Aorta (tissue), 5 donors: ENCODE measurements at places on chromosomes 3 and 15. TPM values are rescaled to one million over a fixed set of nuclear protein-coding genes. Genes with fewer than 3 reads are reported as not detected.

Gene GABRR3
- polyA plus RNA-seq = not detected

Gene EFHB
- not detected for polyA plus RNA-seq

Gene LXN
- polyA plus RNA-seq = 39.8 TPM

Gene LRRC31
- polyA plus RNA-seq = 6.1 TPM

Gene CLRN1
- not detected for polyA plus RNA-seq

DNA sequence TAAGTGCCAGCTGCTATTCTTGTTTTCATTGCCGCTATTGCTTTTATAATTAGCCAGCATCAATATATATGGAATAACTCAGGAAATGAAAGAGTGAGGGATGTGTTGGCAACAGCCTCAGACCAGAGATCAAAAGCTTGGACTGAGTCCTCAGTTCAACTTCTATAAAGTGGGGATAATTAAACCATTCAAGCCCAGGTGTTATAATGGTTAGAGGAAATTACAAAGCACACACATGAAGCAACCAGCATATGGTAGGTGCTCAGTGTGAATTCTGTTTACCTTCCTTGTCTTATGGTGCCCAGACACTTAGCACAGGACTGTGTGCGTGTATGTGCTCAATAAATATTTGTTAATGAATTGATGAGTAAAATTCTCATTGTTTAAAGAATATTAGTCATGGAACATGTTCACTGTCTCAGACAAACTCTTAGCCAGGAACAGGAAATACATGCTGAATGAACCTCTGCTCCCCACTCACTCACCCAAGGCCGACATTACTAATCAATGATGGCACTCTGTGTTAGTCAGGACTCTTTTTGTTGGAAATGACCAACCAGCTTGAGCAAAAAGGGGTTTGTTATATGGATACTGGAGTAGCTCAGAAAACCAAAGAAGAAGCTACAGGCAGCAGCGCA, 16.7 kb upstream of the CCDC174 start:
- DNase-seq = no peak

GRCh38 chr3:12234192-12234591, 54.7 kb upstream of the PPARG start:
- DNase-seq = no peak

DNA sequence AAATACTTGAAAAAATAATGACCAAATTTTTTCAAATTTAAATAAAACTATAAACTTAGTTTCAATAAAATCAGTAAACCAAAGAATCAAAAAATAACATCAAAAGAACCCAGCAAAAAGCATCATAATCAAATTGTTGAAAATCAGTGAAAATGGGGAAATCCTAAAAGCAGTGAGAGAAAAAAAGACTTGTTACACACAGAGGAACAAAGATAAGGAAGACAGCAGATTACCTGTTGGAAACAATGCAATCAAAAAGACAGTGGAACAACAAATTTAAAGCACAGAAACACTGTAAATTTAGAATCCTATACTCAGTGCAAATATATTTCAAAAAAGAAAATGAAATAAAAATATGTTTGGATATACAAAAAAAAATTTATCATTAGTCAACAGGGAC, 156.2 kb upstream of the LMCD1 start:
- DNase-seq = no peak

- DNase-seq = no peak
Observed at GRCh38 chr15:51054535-51054934, 40.2 kb downstream of the TNFAIP8L3 start.

- no peak for DNase-seq
Observed at GRCh38 chr15:55789066-55789660, 46.2 kb upstream of the PRTG start.

- no peak for DNase-seq
Observed at GRCh38 chr15:60652870-60653269, 173.9 kb upstream of the ICE2 start.

GRCh38 chr3:105806359-105806758, 62.5 kb downstream of the CBLB start:
- DNase-seq = no peak

DNA sequence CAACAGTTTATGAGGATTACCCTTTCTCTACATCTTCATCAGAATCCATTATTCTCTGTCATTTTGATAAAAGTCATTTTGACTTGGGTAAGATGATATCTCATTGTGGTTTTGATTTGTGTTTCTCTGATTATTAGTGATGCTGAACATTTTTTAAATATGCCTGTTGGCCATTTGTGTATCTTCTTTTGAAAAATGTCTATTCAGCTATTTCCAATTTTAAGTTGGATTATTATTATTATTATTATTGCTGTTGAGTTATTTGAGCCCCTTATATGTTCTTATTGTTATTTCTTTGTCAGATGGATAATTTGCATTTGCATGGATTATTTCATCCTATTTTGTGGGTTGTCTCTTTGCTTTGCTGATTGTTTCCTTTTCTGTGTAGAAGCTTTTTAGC, 421.2 kb upstream of the LMCD1 start:
- DNase-seq = no peak

DNA sequence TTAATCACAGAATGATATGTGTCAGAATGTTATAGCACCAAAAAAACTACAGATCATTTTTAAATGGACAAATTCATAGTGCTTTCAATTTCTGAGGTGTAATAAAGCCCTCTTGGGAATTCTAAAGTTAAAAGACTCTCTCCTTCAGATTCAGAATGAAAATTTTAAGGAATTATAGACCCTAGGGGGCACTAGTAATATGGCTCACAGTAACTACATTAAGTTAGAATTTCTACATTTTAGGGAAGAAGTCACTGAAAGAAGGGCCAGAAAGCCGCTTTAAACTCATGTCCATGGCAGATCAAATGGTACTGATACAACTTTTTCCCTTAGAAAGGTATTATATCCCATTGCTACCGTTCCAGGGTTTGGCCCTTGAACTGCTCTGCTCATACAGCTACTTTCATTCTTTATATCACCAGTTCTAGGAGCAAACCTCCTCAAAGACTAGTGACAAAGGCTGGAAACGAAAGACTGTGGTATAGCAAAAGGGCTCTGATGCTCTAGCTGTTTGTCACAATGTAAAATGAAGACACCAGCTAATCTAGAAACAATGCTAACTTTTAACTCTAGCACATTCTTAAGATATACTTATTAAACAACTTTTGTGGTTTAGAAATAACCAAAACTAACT, 18.1 kb downstream of the DAZL start:
- no peak for DNase-seq

- DNase-seq = no peak
Observed at GRCh38 chr3:73665286-73665685, 40.5 kb upstream of the PDZRN3 start.

DNA sequence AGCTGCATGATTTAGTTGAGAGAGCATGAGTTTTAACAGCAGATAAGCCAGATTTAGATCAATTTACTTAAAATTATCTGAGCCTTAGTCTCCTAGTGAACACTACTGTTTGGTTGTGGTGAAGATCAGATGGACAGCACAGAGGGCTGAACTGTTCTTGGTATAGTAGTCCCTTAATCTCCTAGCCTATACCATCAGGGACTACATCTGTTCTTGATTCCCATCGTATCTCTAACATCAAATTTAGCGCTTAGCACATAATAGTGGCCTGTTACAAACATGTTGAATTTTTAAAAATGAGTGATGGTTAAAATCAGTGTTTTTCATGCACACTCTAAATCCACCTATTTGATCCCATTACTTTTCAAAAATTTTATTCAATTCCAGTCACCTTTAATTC, 507.7 kb downstream of the GRM7 start:
- DNase-seq = no peak

GRCh38 chr3:63639806-63640205, 12.7 kb upstream of the SNTN start:
- DNase-seq = no peak

DNA sequence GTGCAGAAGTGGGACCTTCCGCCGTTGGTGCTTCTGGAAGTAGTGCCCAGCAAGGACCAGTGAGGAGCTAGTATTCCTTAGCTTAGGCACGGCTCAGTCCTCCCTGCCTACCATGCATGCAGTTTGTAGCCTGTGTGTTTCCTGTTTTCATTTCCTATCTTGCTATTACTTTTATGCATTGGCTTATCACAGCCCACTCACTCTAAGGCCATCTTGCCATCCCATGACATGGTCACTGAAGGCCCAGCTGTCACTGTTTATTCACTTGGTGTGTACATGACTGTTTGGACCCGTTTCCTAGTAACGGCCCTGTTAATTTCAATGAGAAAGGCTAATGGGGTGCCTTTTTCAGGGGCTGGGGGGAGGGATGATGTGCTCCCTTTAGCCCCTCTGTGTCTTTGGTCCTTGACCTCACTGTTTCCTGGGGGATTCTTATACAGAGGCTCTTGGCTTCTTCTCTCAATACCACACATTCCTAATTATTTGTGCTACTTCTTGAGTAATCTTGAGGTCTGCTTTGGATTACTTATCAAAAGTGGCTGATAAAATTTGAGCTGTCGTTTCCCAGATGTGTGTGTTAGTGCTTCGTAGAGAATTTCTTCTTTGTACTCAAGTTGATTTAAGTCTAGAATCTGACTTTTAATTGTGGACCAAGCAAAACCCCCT, 24.5 kb upstream of the TRAK1 start:
- DNase-seq = no peak

GRCh38 chr3:149934524-149934923, 36.2 kb downstream of the PFN2 start:
- DNase-seq = peak; percentile 76

GRCh38 chr3:107025961-107026360, 351.3 kb upstream of the CCDC54 start:
- DNase-seq = no peak

DNA sequence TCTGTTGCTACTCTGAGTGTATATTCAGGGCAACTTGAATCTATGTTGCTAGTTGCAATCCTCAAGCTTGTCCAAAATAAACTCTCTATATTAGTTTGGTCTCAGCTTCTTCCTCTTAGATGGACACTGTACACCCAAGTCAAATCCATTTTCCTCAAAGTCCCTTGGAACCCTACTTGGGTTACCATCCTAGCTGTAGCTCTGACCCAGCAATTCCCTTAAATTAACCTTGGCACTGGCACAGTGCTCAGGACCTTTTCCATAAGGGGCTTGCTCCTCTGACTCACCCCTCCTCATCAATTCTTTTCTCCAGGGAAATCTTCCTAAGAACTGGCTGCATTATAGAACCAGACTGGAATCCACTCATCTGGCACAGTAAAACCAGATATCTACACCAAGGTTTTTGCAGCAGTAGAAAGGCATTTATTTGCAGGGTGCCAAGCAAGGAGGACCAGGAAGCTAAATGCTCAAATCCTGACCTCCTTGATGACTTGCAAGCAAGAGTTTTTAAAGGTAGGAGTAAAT, 44.9 kb upstream of the B3GALNT1 start:
- no peak for DNase-seq

- DNase-seq = no peak
Observed at GRCh38 chr15:29456255-29456654, 186.6 kb upstream of the NSMCE3 start.

- DNase-seq = no peak
Observed at GRCh38 chr3:113297841-113298240, 86.5 kb downstream of the BOC start.

DNA sequence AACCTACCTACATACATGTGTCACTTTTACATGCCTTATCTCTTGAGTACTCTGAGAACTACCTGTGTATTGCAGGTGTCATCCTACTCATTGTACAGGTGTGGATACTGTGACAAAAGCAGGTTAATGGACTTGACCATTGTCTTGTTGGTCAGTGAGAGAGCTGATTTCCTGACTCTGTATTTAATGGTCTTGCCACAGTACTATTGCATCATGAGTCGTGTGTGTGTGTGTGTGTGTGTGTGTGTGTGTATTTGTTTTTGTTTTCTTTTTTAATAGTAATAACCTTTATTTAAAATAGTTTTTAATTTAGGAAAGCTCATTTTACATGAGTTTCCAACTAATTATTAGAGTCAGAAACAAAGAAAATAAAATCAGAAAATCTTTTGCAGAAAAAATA, 7.7 kb downstream of the SELENOT start:
- DNase-seq = no peak
